Activated effector memory CD4-positive, alpha-beta T cell treated with anti-CD3 and anti-CD28 coated beads, Interleukin-2, amount 50 U/mL, for 16 hours (primary cell): ENCODE measurements at places on chromosomes 6 and 20.

DNA sequence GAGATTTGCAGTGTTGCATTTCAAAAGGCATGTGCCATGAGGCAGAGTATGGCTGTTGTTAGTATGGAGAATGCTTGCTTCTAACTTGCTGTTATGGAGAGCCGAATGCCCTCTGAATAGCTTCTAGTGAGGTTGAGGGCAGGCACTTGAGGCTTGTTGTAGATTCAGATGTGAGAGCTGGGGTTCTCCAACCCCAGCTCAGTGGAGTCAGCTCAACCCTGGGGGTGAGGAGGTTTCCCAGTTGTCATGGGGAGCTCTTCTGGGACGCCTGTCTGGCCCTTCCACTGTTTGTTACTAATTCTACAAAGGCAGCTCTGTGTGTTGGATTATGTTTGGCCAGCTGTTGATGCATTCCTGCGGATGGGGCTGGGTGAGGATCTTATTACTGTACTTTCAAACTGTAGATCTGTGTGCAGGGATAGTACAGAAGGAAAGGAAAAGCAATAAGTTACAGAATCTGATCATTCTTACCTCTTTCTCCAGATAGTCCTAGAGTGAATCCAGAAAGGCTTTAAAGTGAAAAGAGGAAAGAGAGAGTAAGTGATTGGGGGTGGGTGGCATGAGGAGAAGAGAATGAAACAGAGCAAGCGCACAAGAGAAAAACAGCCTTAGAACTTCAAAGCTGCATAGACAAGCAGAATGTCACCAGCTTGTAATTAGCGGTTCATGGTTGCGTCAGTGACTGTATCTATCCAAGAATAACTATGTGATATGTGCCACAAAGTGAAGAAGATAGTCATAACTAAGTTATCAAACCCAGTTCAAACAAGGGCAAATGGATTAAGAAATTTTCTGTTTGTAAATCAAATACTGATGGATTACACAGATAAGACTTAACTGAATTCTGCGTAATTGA lies 148.7 kb downstream of the PRL start:
- no peak for DNase-seq

GRCh38 chr6:15358579-15359327 lies 112.9 kb downstream of the JARID2 start:
- DNase-seq, result no peak

DNA sequence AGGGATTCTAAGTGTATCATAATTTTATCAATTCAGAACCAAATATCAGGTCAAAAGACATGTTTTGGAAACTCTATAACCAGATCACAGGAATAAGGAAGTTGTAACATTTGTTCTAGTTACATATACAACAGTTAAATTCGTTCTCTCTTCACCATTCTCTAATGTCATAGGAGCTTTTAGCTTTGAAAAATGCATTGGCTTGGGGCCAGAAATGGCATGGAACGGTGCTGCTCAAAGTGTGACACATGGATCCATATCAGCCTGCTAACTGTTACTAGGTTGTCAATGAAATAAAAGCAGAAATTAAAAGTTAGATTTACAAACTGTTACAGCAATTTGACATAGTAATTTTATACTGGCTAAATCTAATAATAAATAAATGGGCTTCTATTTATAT lies 120.3 kb downstream of the LCA5 start:
- no peak for DNase-seq

- DNase-seq, result peak; percentile 51
Measured at GRCh38 chr6:43947860-43948259, 177.8 kb downstream of the VEGFA start.

- DNase-seq, result no peak
Measured at GRCh38 chr6:32742374-32742773, 1.2 kb downstream of the HLA-DQA2 start.

DNA sequence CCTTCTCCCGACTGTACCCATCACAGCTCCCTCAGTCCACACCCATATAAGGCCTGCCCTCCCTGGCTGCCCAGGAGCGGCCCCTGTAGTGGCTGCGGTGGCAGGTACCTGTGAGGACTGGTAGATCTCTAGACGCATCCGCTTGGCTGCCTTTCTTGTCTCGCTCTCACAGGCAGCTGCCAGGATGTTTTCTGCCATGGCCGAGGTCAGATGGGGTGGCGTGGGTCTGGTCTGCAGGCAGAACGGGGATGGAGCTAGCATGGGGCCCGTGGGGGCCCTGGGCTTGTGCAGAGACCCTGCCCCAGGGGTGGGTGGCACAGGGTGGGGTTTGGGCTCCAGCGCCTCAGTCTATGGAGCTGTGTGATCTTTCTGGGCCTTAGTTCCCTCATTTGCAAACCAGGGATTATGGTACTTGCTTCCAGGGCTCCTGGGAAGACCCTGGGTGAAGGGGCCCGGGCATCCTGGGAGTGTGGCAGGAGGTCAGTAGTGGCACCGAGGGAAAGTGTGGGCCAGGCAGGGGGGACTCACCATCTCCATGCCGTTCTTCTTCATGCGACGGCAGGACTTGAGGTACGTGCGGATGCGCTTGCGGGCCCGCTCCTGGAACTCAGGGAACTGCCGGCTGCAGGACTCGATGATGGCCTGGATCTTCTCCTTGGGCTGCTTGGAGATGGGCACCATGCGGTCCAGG lies 94.8 kb downstream of the ASXL1 start:
- no peak for DNase-seq

DNA sequence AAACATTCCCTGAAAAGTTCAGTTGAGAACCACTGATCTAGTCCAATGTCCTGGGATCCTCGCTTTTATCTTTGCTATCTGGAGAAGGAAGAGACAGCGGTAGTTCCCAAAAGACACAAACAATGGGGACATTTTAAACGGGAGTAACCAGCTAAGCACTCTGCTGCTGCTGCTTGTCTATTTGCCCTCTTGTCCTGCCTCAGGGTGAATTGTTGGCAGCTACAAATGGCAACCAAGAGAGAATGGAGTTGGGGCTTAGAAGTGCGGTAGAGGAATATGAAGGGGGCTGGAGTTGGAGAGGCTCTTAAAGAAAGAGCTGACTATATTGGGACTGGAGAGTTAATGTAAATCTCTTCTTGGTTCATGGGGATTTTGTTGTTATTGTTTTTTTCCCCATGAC lies 6.5 kb upstream of the ZSWIM1 start:
- no peak for DNase-seq

DNA sequence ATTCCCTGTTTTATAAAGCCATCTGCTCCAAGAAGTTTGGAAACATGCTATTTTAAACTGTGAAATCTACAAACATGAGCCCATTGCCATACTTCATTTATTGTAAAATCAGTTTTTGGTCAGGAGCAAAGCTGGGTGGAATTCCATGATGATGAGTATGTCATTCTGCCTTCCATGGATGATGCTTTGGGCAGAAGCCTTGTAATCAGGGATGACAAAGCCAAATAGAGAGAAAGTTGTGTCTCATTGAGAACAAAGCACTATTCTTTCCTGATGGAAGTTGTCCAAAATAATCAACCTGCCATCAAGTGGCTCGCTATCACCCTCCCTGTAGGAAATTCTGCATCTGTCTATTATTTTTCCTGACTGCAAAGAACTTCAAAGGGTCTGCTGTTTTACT lies 313.0 kb upstream of the DEFB112 start:
- DNase-seq, result no peak

- DNase-seq, result no peak
Measured at GRCh38 chr6:44477293-44477894, 89.9 kb downstream of the CDC5L start.

DNA sequence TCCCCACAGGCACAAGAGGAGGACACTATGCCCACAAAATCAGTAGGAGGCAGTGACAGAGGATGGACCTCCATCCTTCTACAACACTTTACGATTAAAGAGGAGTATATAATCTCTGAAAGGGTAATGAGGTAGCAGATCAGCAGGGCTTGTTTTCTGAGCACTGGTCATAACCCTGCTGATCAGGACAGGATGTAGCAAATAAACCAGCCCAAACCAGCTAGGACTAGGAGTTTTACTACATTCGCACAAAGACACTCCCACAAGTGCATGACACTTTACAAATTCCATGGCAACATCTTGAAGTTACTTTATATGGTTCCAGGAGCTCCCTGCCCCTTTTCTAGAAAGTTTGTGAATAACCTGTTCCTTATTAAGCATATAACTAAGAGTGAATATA lies 73.3 kb upstream of the CHD6 start:
- no peak for DNase-seq

- no peak for DNase-seq
Measured at GRCh38 chr6:40210628-40211056, 276.4 kb upstream of the MOCS1 start.

DNA sequence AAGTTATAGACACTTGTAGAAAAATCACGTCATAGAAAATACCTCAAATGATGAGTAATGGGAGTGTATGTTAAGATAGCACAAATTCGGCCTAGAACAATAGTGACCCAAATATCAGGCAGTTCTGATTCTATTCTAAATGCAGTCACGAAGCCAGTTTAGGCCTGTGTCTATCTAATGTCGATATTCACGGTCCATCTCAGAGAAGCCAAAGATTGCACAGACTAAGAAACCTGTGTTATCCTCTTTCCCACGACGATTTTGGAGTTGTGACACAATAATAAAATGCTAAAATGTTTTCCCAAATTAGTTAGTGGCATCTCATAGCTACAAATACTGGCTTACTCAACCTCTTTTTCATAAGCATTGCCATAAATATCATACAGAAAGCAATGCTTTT lies 4.0 kb downstream of the HIVEP2 start:
- no peak for DNase-seq

DNA sequence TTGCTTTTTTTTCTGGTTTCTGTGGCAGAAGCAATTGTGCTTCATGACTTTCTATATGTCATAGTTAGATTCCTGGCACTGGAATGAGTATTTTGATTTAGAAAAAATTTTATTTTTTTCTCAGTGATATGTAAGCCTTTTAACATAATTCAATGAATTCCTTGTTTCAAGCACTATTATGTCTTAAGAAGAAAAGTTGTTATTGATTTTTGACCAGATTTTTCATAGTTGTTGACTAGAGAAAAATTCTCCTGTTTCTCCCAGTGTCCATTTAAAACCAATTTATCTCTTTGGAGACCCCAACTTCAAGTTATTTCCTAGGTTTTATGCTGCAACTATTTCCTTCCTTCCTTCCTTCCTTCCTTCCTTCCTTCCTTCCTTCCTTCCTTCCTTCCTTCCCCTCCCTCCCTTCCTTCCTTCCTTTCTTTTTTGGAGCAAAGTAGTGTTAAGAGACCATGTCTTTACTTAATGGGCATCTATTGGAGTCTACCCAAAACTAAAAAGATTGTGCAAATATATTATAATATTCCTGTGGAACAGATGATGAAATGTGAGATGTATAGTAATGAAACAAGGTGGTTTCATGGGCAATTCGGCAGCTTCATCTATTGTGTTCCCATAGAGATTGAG lies 346.9 kb downstream of the RNF144B start:
- DNase-seq, result no peak
